ENCODE measurements at places on chromosomes 2 and 18.
A peak's percentile ranks its signal among the peaks of the same experiment; 100 is the strongest.

GRCh38 chr2:84879584-84880394, 1.1 kb downstream of the TRABD2A start:
- peak; percentile 84 for DNase-seq

DNA sequence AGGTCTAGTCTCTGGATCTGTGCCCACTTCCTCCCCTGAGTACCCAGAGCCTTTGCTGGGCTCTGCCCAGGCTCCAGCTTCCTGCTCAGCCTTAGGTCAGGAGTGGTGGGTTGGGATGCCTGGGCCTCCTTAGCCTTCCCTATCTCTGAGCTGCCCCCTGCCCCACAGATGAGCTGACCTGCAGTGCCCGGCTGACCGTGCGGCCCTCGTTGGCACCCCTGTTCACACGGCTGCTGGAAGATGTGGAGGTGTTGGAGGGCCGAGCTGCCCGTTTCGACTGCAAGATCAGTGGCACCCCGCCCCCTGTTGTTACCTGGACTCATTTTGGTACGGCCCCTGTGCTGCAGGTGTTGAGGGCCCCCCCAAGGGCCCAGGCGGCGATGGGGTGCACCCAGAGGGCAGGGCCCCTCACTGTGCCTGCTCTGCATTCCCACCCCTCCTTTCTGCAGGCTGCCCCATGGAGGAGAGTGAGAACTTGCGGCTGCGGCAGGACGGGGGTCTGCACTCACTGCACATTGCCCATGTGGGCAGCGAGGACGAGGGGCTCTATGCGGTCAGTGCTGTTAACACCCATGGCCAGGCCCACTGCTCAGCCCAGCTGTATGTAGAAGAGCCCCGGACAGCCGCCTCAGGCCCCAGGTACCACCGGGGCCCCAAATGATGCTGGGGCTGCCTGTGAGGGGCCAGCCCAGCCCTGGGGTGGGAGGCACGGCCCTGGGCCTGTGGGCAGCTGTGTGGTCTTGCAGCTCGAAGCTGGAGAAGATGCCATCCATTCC, 30.1 kb upstream of the GMPPA start:
- no peak for DNase-seq

DNA sequence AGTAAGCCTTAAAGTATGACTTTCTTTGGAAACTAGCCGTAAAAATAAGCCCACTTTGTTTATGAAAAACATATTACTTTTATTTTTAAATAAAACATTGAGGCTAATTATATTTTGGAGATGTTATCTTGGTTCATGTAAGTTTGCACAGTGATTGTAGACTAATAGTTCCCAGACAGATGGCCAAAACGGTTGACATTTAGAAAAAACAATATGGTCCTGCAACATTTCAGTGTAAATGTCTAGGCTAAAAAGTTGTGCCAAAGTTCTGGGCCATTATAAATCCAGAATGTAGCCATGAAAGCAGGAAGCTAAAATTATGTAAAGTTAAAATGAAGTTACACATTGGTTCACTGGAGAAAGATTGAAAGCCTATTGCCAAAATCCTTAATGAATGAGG, 43.6 kb downstream of the SLC5A7 start:
- DNase-seq = no peak

DNA sequence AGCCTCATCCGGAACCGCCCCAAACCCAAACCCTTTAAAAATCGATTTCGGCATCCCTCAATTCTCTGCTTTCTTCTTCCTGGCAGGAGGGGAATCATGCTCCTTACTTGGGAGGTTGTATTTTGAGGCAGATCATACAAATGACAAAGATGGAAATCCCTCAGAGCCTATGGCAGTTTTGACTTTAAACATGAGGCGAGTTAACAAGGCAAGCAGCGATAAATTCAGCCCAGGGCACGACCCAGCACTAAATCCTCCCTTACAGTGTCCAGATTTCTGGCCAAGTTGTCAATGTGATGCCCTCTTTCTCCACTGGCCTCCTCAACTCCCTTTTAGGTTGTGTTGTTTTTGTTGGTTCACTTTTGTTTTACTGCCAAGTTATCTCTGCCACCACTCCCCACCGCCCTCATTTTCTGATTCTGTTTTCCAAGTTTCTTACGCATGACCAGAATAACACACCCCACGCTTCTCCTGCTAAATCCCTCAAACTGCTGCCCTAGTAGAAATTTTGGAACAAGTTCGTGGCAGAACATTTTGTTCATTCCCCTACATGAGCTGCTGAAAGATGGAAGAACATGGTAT, 68.3 kb downstream of the CTAGE1 start:
- no peak for DNase-seq

GRCh38 chr18:32802591-32803451, 30.0 kb upstream of the KLHL14 start:
- DNase-seq = no peak

DNA sequence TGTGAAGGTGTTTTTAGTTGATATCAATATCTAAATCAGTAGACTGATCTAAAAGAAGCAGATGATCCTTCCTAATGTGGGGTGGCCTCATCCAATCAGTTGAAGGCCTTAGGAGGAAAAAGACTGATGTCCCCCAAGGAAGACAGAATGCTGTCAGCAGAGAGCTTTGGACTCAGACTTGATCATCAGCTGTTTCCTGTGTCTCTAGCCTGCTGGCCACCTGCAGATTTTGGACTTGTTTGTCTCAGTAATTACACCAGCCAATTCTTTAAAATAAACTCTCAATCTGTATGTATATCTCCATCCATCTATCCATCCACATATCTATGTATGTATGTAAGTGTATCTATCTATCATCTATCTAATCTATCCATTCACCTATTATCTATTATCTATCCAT, 301.3 kb downstream of the LPIN1 start:
- DNase-seq = no peak

GRCh38 chr18:10482985-10483949, 28.8 kb downstream of the APCDD1 start:
- no peak for DNase-seq

DNA sequence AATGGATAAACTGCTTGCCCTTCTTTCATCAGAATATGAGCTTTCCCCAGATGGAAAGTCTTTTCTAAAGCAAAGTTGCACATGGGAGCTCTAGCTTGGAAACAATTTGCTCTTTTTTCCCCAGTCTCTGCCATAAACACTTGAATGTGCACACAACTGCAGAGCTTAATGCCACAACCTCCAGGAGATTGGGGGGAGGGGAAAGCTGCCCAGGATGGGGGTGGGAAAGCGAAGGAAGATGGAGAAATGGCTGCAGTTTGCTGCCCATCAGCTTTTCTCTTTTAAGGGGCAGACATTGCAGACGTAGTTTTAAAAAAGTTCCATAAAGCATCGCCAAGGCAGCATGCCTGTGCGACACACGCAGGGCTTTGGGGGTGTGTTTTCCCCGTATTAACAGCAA, 1.5 kb downstream of the ACKR3 start:
- DNase-seq = no peak

DNA sequence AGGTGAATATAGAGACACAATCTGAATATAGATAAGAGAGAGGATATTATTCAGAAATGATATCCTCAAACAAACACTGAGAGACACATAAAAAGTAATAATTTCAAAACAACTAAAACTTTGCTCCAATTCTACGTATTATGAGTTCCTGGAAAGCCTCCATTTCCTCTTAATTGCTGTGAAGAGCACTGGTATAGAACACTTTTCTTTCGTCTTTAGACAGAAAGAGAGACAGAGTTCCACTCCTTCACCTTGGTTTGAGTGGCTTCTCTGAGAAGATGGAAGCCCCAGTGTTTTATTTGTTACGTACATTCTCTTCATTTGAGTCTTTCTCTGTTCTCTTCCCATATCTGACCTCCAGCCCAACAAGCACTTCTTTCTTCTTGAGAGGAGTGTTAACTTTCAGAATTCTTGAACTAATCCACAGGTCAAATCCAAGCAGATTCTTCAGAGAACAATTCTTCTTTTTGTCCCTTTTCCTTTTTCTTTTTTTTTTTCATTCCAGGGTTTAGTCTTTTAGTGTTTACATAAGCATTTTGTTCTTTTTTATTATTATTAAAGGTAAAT, 6.4 kb upstream of the PIK3C3 start:
- no peak for DNase-seq

GRCh38 chr2:60383401-60384143, 169.9 kb downstream of the BCL11A start:
- DNase-seq = no peak

DNA sequence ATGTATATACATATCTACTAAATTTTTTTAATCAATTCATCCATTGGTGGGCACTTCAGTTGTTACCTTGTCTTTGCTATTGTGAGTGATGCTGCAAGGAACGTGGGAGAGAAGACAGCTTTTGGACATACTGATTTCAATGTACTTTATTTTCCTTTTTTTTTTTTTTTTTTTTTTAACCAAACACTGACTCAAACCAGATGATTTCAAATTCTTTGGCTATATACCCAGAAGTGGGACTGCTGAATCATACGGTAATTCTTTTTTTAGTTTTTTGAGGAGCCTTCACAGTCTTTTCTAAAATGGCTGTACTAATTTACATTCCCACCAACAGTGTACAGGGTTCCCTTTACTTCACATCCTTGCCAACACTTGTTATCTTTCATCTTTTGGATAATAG, 204.7 kb downstream of the INSIG2 start:
- no peak for DNase-seq

GRCh38 chr2:196252408-196253115, 81.2 kb upstream of the STK17B start:
- no peak for DNase-seq

DNA sequence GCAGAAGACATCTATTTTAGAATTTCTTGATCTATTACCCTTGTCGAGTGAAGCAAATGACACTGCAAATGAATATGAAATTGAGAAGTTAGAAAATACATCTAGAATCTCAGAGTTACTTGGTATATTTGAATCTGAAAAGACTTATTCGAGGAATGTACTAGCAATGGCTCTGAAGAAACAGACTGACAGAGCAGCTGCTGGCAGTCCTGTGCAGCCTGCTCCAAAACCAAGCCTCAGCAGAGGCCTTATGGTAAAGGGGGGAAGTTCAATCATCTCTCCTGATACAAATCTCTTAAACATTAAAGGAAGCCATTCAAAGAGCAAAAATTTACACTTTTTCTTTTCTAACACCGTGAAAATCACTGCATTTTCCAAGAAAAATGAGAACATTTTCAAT, 370.4 kb downstream of the XIRP2 start:
- no peak for DNase-seq

DNA sequence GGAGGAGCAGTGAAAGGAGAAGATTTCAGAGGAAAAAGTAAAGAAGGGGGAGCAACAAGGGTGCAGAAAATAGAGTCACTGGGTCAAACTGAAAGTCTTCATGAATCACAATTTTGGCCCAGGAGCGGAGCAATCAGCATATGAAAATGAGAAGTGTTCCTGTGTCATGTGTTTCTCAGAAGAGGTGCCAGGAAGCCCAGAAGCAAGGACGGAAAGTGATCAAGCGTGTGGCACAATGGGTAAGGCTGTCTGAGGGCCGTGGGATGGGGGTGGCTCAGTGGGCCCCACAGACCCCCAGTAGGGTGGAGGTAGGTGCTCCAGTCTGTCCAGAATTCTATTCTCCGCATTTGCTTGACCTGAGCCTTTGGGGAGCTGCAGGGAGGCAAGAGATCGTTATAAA, 44.2 kb downstream of the SP140 start:
- DNase-seq = no peak

GRCh38 chr2:218073185-218073584, 4.1 kb downstream of the RUFY4 start:
- peak; percentile 72 for DNase-seq

GRCh38 chr2:171210864-171211431, 50.3 kb upstream of the TLK1 start:
- no peak for DNase-seq

- DNase-seq = no peak
These were observed 165.3 kb downstream of the ATAD2B start for GRCh38 chr2:23761638-23762037.

- no peak for DNase-seq
These were observed 487.4 kb downstream of the ZEB2 start for GRCh38 chr2:144032566-144032965.

DNA sequence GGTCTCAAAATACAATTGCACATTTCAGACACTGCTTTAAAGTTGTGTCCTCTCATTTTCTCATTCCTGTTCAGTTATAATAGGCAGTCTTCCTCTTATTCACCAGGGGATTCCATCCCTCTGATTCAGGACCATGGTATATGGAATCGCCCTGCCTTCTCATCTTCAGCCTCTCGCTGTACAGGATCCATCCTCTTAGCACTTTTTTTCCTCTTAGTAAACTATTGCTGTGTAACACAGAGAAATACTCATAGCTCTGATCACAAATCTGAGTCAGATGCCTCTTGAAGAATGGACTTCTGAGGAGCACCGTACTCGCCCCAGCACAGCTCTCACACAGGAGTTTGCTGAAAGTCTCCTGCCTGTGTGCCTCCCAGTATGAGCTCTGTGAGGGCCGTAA, 11.3 kb downstream of the RMP24 start:
- peak; percentile 88 for DNase-seq

GRCh38 chr2:174012347-174013314, 47.5 kb upstream of the SP3 start:
- DNase-seq = peak; percentile 83

GRCh38 chr18:70411876-70412435, 123.1 kb downstream of the SOCS6 start:
- no peak for DNase-seq

DNA sequence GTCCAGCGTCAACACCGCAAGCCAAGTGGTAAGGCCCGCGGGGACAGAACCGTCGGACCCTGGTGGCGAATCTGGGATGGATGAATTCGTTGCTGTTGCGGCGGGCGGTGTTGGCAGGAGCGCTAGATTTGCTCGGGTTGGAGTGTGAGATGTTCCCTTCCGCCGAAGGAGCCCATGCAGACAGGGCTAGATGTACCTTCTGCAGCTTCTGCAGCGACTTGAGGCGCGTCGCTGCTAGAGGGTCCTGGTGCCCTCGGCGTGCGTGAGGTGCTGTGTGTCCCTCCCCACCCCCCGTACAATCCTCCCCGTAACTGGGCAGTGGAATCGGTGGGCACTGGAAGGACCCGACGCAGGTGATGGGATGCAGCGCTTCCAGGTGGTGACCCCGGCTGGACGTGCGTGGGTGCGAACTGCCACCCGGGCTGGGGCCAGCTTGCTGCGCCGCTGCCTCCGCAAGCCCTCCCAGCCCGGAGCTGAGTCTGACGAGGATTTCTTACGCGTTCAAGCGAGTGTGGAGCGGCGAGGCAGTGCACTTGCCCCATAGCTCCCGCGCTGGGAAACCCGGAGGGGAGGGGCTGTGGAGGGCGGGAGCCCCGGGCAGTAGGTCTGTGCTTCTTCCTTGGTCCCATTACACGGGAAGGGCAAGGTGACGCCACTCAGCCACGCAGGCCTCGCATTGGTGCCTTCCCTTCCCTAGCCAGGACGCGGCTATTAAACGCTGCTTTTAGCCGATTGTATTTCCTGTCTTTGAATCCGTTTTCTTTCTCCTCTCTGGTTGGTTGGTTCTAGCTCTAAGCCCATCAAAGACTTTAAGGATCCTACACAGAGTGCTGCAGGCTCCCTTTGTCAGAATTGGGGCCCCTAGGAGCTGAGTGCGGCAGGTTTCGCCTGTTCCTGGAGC, 34.2 kb downstream of the CHRNA1 start:
- peak; percentile 84 for DNase-seq

- peak; percentile 65 for DNase-seq
These were observed 53.2 kb downstream of the SMAD7 start for GRCh38 chr18:48897531-48897930.
